Muscle of leg (tissue), 16 donors: ENCODE measurements at places on chromosomes 4 and X. TPM values are rescaled to one million over a fixed set of nuclear protein-coding genes. Genes with fewer than 3 reads are reported as not detected.

GRCh38 chr4:189136462-189136861 lies 804.2 kb upstream of the FRG1 start:
- DNase-seq = no peak

DNA sequence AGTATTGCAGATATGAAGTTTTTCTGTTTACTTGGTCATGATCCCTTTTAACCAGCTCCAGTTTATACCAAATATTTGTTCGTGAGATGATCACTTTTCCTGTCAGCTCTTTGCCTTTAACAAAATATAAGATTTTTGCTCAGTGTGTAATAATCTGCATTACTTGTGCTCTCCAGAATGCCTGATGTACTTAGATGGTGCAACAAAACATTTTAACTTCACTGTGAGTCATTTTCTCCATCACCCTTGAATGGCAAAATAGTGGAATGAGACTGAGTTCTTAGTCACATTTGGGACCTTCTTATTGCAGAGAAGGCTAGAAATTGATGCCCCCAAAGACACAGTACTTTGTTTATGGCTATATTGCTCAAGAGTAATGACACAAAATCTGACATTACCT lies 252.0 kb downstream of the FRMPD4 start:
- DNase-seq = no peak

- DNase-seq = no peak
Measured at GRCh38 chrX:38861489-38861888, 60.2 kb downstream of the MID1IP1 start.

DNA sequence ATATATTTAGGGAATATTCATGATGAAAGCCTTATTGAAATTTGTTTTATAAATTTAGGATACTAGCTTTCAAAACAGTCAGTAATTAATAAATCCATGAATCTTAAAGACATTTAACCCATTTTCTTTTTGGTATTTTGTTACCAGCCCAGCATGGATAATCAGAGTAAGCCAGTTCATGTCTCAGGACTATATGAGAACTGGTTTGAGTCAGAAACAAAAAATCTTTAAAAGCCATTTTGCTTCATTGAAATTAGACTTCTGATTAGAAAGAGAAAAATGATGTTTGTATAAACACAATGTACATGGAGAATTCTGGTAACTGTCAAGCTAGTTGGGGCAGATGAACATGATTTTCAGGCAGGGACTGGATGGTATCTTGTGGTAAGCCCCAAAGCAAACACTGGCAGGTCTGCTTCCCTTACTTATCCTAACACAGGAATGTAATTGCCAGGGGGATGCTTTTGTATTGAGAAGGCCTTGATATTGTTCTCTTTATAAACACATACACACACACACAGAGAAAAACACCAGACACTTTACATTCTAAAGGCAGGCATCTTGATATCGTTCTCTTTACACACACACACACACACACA lies 9.4 kb downstream of the ARHGAP10 start:
- no peak for DNase-seq

DNA sequence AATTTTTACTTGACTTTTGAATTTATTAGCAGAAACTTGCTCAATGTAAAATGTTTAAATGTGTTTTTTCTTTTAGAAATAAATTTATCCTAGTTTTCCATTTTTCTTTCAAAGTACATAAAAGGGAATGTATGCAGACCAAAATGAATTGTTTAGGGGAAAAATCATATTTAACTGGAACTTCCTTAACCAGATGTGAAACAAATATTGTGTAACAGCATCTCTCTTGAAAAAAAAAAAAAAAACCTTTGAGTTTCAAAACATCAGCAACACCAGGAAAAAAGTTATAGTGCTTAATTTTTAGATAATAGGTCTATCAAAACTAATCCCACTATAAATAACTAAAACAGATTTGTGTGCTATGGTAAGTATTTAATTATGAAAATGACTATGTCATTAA lies 14.5 kb upstream of the CCNA2 start:
- no peak for DNase-seq

Gene SRPX2
- 29.7 TPM for total RNA-seq

GRCh38 chrX:15465896-15466651 lies 27.1 kb downstream of the PIR start:
- DNase-seq = no peak

Gene PPP2R2C
- 0.09 TPM for total RNA-seq

DNA sequence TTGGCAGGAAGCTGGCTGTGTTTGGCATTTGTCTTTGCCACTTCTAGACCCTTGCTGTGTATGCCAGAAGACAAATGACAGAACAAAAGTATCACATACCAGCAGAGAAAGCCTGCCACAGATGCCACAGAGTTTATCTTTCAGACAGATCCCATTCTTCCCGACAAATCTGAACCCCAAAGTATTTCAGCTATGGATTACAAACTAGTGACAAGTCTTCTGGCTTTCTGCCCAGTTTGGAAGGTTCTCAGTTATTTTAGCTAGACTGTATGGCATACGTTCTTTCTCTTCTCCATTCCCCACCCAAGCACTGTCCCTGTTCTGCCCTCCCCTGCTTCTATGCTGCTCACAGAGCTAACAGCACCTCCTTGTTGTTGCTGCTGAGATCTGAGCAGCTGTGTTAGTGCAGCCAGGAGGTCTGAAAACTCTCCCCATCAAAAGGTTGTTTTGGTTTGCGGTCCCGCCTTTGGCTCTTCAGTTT lies 236.7 kb downstream of the FRAS1 start:
- peak; percentile 68 for DNase-seq
